ENCODE measurements at places on chromosomes 7 and 10. TPM values are rescaled to one million over a fixed set of nuclear protein-coding genes. Genes with fewer than 3 reads are reported as not detected.

The ACADSB gene
- total RNA-seq, result 3.7 TPM

The SLC39A12 gene
- not detected for total RNA-seq

The DNAH11 gene
- total RNA-seq, result 4.6 TPM

The ENO4 gene
- total RNA-seq, result not detected

The CD36 gene
- 9.4 TPM for total RNA-seq

The ZNF365 gene
- 0.33 TPM for total RNA-seq

The CSGALNACT2 gene
- 14.9 TPM for total RNA-seq

The KIAA1217 gene
- 25.7 TPM for total RNA-seq

The FBXL13 gene
- 0.87 TPM for total RNA-seq

All from mammary microvascular endothelial cell (primary cell).